H9 (cell line): ENCODE measurements at places on chromosomes 4 and X. TPM values are rescaled to one million over a fixed set of nuclear protein-coding genes. Genes with fewer than 3 reads are reported as not detected.

- DNase-seq: no peak
Observed at GRCh38 chr4:5758741-5759140, 47.7 kb downstream of the EVC start.

DNA sequence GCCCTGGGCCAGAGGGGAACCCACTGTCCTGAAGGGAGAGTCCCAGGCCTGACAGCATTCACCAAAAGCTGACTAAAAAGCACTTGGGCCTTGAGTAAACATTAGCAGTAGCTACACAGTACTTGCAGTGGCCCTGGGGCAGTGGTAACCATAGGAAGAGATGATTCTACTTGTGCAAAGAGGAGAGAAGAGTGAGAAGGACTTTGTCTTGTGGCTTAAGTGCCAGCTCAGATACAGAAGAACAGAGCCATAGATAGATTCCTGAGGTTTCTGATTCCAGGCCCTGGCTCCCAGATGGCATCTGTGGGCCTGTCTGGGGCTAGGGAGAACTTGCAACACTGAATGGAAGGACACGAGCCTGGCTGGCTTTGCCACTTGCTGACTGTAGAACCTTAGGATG, 100.5 kb downstream of the PTCHD1 start:
- no peak for DNase-seq

GRCh38 chr4:63795301-63795700, 613.9 kb downstream of the TECRL start:
- DNase-seq: no peak

- no peak for DNase-seq
Observed at GRCh38 chr4:84237008-84237407, 262.1 kb downstream of the NKX6-1 start.

DNA sequence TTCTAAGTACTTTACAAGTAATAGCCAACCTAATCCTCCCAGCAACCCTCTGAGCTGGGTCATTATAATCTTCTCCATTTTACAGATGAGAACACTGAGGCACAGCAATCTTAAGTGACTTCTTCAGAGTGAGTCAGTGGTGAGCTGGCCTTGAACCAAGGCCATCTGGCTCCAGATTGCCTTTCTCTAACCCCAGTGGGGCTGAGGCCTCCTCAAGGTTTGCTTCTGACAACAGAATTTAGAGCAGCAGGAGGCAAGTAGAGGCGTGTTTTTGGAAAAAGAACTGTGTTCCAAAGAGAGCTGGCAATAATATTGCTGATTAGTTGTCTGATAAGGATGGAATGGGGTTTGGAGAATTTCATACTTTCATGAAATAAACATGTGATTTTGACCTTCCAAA, 41.2 kb downstream of the PIR start:
- no peak for DNase-seq

XAGE2 gene
- total RNA-seq: not detected in 2 replicates
